ENCODE measurements at places on chromosomes 2 and 18.

- DNase-seq, result no peak
These were observed 197.8 kb downstream of the CTIF start for GRCh38 chr18:48736321-48737260.

- DNase-seq, result no peak
These were observed 53.0 kb downstream of the ICOS start for GRCh38 chr2:203989521-203989920.

- peak; percentile 35 for DNase-seq
These were observed 58.6 kb downstream of the KCNG2 start for GRCh38 chr18:79856119-79857007.

- no peak for DNase-seq
These were observed 1.8 kb upstream of the DRC1 start for GRCh38 chr2:26399771-26400376.

GRCh38 chr2:200353874-200354273 lies 47.4 kb downstream of the SPATS2L start:
- no peak for DNase-seq

DNA sequence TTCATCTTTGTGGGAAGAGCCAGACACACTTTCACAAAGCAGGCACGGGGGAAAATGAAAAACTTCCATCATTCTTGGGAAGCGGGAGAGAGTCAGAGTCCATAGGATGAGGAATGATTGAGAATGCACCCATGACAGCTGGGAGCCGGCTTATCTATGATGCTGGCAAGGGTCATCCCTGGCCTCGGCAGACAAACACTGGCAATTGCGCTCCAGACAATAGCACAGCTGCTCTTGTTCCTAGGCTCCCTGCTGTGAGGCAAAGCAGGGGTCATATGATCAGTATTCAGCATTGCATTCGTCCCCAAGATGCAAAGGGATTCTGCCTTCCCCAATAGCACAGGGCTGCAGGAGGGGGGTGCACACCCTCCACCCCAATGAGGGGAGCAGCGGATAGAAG lies 33.0 kb downstream of the CYRIA start:
- no peak for DNase-seq

DNA sequence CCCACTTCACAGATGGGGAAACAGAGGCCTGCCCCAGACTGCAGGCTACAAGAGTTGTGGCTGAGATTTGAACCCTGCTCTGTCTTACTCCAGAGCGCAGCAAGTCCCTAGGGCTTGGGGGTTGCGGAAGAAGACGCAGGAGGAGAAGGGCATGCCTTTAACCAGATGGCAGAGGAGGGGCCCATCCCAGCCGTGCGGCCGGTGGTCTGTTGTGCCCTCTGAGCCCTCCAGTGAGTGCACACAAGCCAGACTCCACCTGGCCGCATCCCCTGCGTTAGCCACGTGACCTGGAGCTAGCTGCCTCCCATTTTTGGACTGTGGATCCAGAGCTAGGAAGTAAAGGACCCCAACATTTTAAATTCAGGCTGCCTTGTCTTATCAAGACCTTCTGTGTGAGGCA lies 2.8 kb downstream of the KCNIP3 start:
- no peak for DNase-seq

DNA sequence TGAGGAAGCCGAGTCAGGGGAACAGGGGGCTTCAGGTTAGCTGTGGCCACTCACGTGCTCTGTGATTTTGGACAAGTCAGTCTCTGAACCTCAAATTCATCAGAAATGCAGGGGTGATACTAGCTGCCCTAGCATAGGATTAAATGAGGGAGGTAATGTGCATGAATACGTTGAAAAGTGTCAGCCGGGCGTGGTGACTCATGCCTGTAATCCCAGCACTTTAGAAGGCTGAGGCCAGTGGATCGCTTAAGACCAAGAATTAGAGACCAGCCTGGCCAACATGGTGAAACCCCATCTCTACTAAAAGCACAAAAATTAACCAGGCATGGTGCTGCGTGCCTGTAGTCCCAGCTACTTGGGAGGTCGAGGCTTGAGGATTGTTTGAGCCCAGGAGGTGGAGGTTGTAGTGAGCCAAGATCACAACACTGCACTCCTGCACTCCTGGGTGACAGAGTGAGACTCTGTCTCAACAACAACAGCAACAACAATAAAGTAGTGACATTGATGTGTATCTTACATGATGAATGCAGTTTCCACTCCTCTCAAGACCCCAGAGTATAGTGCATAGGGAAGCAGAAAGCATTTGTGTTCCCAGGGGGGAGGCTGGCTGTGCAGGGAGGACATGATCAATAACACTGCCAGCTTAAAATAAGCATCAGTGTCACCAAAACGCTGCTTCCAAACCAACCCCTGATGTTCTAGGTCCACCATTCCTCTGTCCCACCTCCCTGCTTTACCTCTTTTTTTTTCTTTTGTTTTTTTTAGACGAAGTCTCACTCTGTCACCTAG lies 68.8 kb downstream of the HNRNPLL start:
- no peak for DNase-seq

DNA sequence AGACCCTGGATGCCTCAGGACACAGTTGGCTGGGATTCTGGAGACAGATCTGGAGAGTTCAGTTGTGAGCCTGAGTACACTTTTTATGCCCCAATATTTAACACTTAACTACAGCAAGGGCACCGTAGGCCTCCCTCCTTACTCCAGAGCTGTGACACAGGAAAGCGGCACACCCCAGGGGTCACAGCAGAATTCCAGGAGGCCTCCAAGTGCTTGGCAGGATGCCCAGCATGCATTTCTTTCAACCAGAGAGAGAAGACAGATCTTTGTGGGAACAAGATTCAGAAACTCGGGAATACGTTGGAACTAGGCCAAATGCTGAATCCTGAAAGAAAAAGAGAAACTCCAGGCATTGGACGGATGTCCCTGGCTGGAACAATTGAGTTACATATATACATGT lies 199.2 kb upstream of the NT5C1B start:
- no peak for DNase-seq

GRCh38 chr18:37294951-37295350 lies 270.6 kb downstream of the CELF4 start:
- DNase-seq, result no peak

GRCh38 chr2:230900336-230900995 lies 24.6 kb downstream of the GPR55 start:
- DNase-seq, result no peak

DNA sequence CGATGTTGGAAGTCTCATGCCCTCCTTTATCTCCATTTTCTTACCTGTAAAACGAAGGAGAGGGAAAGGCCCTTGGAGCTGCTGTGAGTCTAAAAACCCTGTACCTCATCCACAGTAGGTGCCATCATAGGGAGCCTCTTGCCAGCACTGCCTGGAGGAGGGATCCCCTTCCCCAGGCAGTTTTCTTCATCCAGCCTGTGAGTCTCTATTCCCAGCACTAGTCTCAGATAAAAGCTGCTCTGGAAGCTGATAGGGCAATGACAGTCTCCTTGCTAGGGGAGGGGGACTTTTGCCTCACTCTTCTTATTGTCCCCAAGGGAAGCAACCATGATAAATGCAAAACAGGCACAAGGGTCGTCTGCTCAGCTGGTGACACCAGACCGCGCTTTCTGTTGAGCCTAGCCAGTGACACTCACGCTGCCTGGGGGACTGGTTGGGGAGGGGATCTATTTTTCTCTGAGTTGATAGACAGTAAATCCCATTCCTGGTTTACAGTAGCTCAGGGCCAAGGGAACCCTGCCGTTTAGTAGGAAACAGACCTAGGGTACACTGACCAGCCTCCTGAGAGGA lies 139.5 kb upstream of the NABP1 start:
- no peak for DNase-seq

GRCh38 chr2:51344886-51345285 lies 313.0 kb upstream of the NRXN1 start:
- no peak for DNase-seq

DNA sequence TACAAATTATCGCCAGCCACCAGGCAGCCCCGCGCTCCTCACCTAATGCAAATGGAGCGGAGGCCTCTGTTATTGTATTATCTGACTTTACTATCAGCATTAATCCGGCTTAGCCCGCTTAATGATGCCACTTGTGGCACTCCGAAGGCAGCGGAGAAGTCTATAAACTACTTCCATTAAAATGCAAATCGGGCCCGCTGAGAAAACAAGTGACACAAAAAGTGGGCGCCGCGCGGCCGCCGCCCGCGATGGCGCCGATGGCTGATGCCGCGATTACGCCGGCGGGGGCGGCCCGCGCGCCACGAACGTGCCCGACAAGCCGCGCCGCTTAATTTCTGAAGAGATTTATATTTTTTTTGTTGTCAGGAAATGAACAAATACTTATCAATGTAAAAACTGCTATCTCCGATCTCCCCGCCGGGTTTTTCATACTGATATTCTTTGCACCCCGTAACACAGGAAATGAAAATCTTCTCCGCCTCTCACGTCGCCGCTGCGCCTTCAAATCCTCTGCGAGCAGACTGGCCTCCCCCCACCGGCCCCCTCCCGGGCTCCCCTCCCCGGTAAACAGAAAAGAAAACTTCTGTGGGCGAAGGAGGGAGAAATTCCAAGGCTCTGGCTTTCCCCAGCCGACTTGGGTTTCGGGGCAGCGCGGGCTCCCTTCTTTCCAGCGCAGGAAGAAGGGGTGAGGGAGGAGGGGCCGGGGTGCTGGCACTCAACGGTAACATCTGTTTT lies 221.8 kb downstream of the INSIG2 start:
- no peak for DNase-seq

DNA sequence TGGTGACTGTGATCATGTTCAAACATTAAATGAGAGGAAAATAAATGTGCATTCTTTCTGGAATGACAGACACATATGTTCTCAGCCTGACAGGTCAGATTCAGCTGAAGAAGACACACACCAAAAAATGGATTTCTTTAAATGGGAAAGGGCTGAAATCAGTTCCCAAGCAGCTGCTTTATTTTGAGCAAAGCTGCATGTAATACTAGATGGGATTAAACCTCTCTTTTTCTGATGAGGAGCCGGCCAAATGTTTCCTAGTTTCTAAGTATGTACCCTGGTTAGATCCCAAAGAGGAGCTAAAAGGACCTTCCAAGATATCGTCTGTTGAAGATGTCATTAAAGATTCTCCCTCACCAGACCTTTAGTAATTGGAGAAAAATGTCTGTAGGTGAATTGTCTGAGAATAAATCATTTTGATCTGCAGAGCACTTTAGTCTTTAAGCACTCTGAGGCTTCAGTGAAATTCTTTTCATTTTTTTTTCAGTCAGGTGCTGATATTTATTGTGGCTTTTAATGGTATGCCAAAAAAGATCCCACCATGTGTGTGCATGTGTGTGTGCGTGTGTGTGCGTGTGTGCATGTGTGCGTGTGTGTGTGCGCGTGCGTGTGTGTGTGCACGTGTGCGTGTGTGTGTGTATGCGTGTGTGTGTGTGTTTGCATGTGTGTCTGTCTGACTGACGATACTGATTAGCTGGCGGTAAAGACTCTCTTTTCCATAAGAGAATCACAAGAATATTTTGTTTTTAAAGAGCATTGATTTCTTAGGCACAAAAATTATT lies 175.8 kb downstream of the IRS1 start:
- no peak for DNase-seq

- no peak for DNase-seq
These were observed 157.9 kb upstream of the APCDD1 start for GRCh38 chr18:10296491-10296890.

DNA sequence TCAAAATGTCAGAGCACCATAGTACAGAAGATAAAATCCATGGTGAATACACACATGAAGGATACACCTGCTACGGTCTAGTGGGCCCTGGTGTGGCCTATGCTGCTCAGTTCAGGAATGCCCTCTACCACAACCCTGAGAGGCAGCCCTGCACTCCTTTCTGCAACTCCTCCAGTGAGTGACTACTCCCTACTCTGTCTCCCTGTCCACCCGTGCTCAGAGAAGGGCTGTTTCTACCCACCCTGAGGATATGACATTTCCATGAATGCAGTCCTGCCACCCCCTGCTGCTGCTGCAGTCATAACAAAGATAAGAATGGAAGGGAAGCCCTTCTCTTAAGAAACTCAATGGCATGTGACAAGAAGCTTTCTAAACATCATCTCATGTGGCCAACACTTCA lies 137.0 kb downstream of the EN1 start:
- DNase-seq, result no peak

GRCh38 chr2:158936978-158937377 lies 31.5 kb upstream of the TANC1 start:
- no peak for DNase-seq

- no peak for DNase-seq
These were observed 78.8 kb upstream of the TGFA start for GRCh38 chr2:70632388-70632787.

DNA sequence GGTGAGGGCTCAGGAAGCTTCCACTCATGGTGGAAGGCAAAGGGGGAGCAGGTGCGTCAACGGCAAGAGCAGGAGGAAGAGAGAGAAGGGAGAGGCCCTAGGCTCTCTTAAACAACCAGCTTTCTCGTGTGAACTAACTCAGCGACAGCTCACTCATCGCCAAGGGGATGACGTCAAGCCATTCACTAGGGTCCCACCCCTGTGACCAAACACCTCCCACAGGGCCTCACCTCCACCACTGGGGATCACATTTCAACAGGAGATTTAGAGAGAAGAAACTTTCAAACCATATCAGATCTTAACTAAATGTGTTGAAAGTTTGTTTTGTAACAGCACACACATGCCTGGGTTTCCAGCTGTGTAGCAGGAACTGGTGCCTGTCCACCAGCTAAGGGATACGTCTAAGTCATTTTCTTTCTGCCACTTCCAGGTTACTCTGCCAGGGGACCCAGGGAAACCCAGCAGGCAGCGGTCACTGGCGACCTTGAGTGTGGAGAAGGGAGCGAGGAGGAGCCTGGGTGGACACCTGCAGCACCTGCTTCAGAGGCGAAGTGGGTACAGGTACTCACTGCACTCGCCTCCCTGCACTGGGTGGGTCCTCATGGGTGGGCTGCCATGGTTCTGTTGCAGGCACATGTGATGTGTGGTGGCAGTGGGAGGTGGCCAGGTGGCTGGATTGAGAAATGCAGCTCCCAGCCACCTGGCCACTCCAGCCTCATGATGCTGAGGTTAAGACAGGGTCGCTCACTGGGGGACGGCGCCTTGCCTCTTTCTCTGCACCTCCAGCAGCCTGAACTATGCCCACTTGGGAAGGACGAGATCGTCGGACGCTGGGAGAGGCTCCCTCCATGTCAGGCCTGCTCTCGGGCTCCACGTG lies 8.4 kb upstream of the GPC1 start:
- DNase-seq, result no peak

All from tibial artery (tissue), 4 donors.